ENCODE measurements at places on chromosomes 2 and 18. TPM values are rescaled to one million over a fixed set of nuclear protein-coding genes. Genes with fewer than 3 reads are reported as not detected.

The IWS1 gene
- total RNA-seq, result 62.2 TPM

The ELOA2 gene
- total RNA-seq, result not detected

The SLC14A1 gene
- total RNA-seq, result 12.5 TPM

The VWA3B gene
- total RNA-seq, result not detected

The CCDC178 gene
- 0.27 TPM for total RNA-seq

The ACVR1C gene
- total RNA-seq, result 0.20 TPM

The GAL3ST2 gene
- not detected for total RNA-seq

The L3MBTL4 gene
- total RNA-seq, result 0.46 TPM

The ECEL1 gene
- 0.25 TPM for total RNA-seq

The ITGB6 gene
- 0.75 TPM for total RNA-seq

The ABHD1 gene
- total RNA-seq, result not detected

The TDRD15 gene
- total RNA-seq, result not detected

The CTAGE1 gene
- not detected for total RNA-seq

- H3K27me3 ChIP-seq, result no peaks in the 10 kb centered on the region
- H3K4me1 ChIP-seq, result no peaks in the 10 kb centered on the region
- H3K4me3 ChIP-seq, result no peak overlapping the region
- H3K27ac ChIP-seq, result no peak overlapping the region
- no peak for DNase-seq
Observed at GRCh38 chr2:139992711-139993345, 1212.6 kb upstream of the NXPH2 start.

- no peaks in the 10 kb centered on the region for H3K36me3 ChIP-seq
- H3K27me3 ChIP-seq, result no peaks in the 10 kb centered on the region
- H3K27ac ChIP-seq, result no peak overlapping the region
- no peak overlapping the region for H3K4me3 ChIP-seq
Observed at GRCh38 chr2:218047536-218048225, 21.4 kb upstream of the RUFY4 start.

DNA sequence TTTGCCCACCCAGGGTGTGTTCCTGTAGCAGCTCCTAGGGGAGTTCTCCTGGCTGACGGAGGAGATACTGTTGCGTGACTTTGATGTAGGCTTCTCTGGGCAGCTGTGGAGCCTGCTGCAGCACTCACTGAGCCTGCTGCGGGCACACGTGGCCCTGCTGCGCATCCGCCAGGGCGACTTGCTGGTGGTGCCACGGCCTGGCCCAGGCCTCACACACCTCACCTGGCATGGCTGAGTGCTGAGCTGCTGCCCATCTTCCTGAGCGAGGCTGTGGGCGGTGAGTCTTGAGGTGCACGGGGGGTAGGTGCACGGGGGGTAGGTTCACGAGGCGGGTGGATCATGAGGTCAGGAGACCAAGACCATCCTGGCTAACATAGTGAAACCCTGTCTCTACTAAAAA is 191.7 kb downstream of the ANKRD36C start:
- no peak overlapping the region for H3K4me3 ChIP-seq
- no peak overlapping the region for H3K27ac ChIP-seq
- no peaks in the 10 kb centered on the region for H3K27me3 ChIP-seq
- no peaks in the 10 kb centered on the region for H3K4me1 ChIP-seq

GRCh38 chr2:74036450-74037195 is 51.9 kb downstream of the TET3 start:
- H3K4me3 ChIP-seq, result no peak overlapping the region
- no peak overlapping the region for H3K27ac ChIP-seq
- H3K36me3 ChIP-seq, result no peaks in the 10 kb centered on the region
- no peaks in the 10 kb centered on the region for H3K4me1 ChIP-seq

DNA sequence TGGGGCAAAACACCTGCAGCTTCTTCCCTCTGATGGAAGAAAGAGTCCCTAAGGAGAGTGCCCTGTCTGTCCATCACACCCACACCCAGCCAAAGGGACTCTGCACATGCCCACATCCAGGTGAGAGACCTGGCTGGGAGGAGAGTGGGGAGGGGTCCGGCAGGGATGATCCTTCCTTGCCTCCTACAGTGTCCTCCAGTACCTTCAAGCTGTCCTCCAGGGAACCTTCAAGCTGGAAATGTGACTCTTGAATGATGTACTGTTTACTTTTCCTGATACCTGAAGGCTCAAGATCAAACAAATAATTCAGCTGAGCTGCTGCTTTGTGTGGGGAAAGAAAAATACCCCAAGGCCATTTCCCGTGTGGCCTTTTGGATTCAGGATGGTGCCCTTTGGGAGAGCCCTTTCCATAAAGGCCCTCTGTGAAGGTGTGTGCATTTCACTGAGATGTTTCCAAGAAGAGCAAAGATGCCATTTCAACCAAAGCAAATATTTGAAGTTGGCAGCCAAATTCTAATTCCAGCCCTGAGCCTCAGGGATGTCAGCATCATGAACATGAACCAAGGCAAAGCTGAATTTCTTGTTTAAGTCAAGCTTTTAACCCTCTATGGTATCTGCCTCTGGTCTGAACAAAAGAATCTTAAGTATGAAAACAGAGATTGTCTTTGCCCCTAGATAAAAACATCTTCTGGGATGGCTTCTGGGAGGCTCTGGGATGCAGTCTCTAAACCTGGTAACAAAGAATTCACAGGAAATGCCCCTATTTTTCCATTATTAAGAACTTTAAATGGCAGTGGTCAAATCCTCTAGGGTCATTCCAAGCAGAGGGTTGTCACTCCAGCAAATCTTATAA is 11.1 kb downstream of the EVA1A start:
- no peak overlapping the region for H3K4me3 ChIP-seq
- no peaks in the 10 kb centered on the region for H3K36me3 ChIP-seq
- H3K4me1 ChIP-seq, result no peaks in the 10 kb centered on the region
- no peaks in the 10 kb centered on the region for H3K27me3 ChIP-seq
- DNase-seq, result no peak
- H3K27ac ChIP-seq, result no peak overlapping the region

DNA sequence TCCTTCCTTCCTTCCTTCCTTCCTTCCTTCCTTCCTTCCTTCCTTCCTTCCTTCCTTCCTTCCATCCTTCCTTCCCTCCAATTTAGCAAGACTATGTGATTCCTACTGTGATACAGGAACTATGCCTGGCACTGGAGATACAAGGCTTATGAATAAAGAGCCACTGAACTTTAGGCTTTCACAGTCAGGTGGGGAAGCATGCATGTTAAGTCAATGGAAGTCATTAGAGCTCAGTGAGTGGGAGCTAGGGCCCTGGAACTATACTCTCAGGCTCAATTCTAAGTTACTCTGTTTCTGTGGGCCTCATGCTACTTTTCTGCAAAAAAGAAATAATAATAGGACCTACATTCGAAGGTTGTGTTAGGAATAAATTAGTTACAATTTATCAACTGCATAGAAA is 527.6 kb upstream of the ZEB2 start:
- DNase-seq, result no peak
- H3K4me3 ChIP-seq, result no peak overlapping the region
- no peaks in the 10 kb centered on the region for H3K27me3 ChIP-seq
- no peaks in the 10 kb centered on the region for H3K36me3 ChIP-seq
- H3K4me1 ChIP-seq, result no peaks in the 10 kb centered on the region
- no peak overlapping the region for H3K27ac ChIP-seq

GRCh38 chr2:149399934-149400615 is 69.7 kb downstream of the LYPD6 start:
- H3K4me1 ChIP-seq, result no peaks in the 10 kb centered on the region
- no peaks in the 10 kb centered on the region for H3K27me3 ChIP-seq
- no peak overlapping the region for H3K4me3 ChIP-seq
- H3K27ac ChIP-seq, result no peak overlapping the region

DNA sequence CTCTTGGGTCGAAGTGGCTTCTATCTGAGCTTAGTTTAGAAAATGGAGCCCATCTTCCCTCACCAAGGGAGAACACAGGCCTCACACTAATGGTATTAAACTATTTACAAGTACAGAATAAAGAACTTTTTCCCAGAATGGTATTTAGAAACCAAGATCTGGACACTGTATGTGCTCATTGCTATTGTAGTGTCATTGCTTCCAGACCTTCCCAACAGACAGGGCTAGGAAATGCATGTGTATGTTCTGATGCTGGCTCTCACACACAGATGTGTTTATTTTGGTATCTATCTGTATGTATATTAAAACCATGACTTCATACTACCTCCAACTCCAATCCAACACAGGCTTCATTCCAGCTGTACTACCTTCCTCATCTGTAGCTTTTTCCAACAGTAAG is 8.0 kb downstream of the COX5B start:
- no peak overlapping the region for H3K27ac ChIP-seq
- no peaks in the 10 kb centered on the region for H3K27me3 ChIP-seq
- DNase-seq, result no peak
- H3K4me1 ChIP-seq, result no peaks in the 10 kb centered on the region
- peaks cover 79% of the 10 kb centered on the region for H3K36me3 ChIP-seq
- H3K4me3 ChIP-seq, result no peak overlapping the region

DNA sequence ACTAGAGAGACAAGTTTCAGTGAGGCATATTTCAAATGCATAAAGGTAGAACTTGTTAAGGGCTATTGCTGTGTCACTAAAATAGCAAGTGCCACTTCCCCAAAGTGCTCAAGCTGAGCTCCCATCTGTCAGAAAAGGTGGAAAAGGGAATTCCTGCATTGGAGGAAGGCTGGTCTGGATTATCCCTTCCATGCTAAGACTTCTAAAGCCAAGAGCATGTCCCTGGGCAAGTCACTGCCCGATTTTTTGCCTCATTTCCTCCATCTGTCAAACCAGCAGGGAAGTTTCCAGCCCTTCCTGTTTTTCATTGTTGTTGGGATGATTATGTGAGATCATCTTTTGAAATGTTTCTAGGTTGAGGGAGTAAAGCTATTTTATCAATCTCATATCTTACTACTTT is 175.5 kb downstream of the SETBP1 start:
- H3K27ac ChIP-seq, result peak overlapping the region; percentile 52
- no peak for DNase-seq
- H3K27me3 ChIP-seq, result no peaks in the 10 kb centered on the region
- H3K36me3 ChIP-seq, result no peaks in the 10 kb centered on the region

GRCh38 chr2:9809064-9809356 is 34.3 kb upstream of the TAF1B start:
- no peak overlapping the region for H3K27ac ChIP-seq
- no peak for DNase-seq
- H3K4me3 ChIP-seq, result no peak overlapping the region
- peaks cover 10% of the 10 kb centered on the region for H3K4me1 ChIP-seq
- no peaks in the 10 kb centered on the region for H3K36me3 ChIP-seq

DNA sequence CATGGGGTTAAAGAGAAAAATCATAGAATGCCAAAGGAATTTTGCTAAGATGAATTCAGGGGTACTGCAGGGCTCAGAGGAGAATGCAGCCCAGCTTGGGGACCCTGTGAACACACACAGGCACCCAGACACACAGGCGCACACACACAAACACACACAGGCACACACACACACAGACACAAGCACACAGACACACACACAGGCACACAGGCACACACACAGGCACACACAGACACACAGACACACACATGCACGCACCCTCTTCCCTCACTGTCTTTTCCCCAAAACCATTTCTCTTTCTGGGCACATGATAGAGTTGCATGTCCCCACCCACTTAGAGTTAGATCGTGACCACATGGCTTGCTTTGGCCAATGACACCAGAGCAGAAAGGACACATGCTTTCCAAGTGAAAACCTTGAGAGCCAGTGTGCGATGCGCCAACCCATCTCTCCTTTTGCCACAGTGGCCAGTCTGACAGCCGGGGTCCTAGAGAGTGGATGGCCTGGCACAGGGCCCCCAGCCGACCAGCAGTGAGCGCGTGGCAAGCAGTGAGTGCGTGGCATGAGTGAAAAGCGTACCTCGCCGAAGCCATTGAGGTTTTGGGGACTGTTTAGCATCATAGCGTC is 163.3 kb downstream of the KLHL29 start:
- H3K36me3 ChIP-seq, result no peaks in the 10 kb centered on the region
- no peak overlapping the region for H3K27ac ChIP-seq
- peaks cover 19% of the 10 kb centered on the region for H3K4me1 ChIP-seq
- no peaks in the 10 kb centered on the region for H3K27me3 ChIP-seq
- DNase-seq, result no peak

- no peak overlapping the region for H3K27ac ChIP-seq
- H3K27me3 ChIP-seq, result no peaks in the 10 kb centered on the region
- no peaks in the 10 kb centered on the region for H3K36me3 ChIP-seq
- H3K4me3 ChIP-seq, result no peak overlapping the region
Observed at GRCh38 chr2:58871469-58872142, 630.5 kb upstream of the FANCL start.

GRCh38 chr2:217636991-217637561 is 365.7 kb downstream of the TNS1 start:
- H3K27ac ChIP-seq, result no peak overlapping the region
- H3K36me3 ChIP-seq, result no peaks in the 10 kb centered on the region
- no peaks in the 10 kb centered on the region for H3K4me1 ChIP-seq
- no peaks in the 10 kb centered on the region for H3K27me3 ChIP-seq

DNA sequence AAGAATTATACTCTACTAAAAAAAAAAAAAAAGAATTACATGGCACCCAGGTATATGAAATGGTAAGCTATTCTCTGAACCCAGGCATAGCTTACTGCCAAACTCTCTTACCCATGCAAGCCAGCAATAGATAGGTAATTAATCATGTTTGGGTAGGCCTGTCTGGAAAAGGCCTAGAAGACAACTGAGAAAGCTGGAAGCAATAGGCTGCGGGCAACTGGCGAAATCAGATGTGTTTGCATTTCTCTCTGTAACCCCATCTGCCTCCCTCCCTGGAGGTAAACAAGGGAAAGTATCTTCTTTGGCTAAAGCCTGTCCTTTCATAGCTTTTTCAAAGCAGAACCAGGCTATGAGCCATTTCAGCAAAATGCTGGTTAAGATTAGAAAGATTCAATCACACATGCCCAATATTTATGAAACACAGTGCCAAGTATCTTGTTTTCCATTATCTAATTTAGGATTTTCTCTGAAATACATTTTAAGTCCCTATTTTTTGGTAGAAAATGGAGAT is 934.8 kb upstream of the DDX18 start:
- no peaks in the 10 kb centered on the region for H3K36me3 ChIP-seq
- H3K4me1 ChIP-seq, result no peaks in the 10 kb centered on the region

DNA sequence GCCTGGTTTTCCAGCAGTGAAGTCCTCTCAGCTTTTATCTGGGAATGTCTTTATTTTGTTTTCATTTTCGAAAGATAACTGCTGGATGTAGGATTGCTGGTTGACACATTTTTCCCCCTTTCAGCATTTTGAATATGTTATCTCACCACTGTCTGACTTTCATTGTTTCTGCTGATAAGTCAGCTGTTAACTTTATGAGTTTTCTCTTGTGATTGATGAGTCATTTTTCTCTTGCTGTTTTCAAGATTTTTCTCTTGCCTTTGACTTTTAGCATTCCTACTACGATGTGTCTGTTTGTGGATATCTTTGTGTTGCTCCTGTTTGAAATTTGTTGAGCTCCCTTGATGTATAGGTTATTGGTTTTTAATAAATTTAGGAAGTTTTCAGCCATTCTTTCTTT is 85.5 kb downstream of the AGPS start:
- no peak overlapping the region for H3K27ac ChIP-seq
- no peaks in the 10 kb centered on the region for H3K4me1 ChIP-seq
- no peak for DNase-seq
- no peaks in the 10 kb centered on the region for H3K27me3 ChIP-seq

GRCh38 chr2:96083989-96084857 is 32.1 kb downstream of the ADRA2B start:
- DNase-seq, result no peak
- H3K4me3 ChIP-seq, result no peak overlapping the region
- H3K27me3 ChIP-seq, result no peaks in the 10 kb centered on the region
- no peaks in the 10 kb centered on the region for H3K36me3 ChIP-seq
- peak overlapping the region; percentile 85 for H3K27ac ChIP-seq

- H3K27ac ChIP-seq, result no peak overlapping the region
- no peak overlapping the region for H3K4me3 ChIP-seq
- DNase-seq, result no peak
- no peaks in the 10 kb centered on the region for H3K4me1 ChIP-seq
Observed at GRCh38 chr2:60719331-60719730, 36.7 kb upstream of the PAPOLG start.
